ENCODE measurements at places on chromosomes 6 and 20.
A peak's percentile ranks its signal among the peaks of the same experiment; 100 is the strongest.

DNA sequence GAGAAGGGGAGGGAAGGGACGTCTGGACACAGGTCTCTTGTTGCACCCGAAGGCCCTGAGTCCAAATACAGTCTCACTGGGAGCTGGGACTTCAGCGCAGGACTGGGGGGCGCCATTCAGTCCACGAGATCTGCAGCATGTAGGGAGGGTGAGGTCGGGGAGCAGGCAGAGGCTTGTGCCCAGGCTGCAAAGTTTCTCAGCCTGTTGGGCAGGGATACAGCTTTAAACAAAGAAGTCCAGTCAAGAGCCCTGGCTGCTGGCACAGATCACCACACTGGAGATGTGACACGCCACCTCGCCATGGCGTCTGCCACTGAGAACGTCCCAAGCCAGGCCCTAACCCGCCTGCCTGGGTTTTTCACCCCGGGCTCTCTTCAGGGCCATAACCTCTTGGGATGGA, 256.6 kb downstream of the DLL1 start:
- DNase-seq: no peak

DNA sequence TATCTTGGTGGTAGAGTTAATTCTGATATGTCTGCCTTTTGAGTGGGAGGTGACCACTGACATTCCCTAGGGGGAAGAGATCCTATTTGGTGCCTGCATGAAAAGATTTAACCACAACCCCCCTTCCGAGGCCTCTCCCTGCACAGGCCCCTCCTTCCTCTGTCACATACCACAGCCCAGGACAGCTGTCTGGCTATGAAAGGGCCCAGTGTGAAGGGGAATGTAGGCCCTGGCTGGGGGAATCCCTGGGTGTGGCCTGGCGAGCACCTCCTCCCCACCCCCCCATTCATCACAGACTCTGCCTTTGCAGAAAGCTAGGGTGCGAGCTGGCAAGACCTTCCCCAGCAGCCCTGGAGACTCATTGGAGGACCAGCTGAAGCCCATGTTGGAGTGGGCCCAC, 27.4 kb upstream of the MAPRE1 start:
- DNase-seq: no peak

DNA sequence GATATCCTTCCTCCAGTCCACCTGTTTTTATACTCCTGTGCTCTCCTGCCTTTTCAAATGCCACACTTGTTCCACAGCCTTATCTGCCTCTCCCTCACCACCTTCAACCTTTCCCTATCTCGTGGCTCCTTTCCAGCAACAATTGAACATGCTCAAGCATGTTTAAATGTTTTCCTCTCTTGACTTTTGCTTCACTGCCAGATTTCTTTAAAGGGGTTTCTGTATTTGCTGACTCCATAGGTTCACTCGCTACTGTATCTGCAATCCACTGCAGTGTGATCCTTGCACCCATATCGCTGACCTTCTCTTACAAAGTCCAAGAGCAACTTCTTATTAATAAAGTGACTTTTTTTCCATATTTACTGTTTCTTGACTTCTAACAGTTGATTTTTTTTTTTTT, 11.2 kb upstream of the GMNN start:
- no peak for DNase-seq

DNA sequence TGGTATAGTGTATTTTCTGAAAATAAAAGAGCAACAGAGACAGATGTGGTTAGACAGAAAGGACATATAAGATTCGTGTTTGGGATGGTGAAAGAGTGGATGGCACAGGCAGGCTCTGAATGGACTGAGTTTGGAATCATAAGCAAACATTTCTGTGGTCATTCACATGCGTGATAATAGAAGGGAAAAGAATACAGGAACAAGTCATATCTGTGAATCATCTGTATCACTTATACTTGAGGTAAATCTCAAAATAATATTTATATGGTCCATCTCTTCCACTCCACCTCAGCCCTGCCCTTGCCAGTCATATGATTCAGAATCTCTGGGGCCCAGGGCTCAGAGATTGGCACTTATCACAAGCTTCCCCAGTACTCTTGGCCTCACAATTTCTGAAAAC, 535.1 kb downstream of the BCKDHB start:
- DNase-seq: no peak

GRCh38 chr20:62804021-62804626, 511 bp upstream of the OGFR start:
- DNase-seq: no peak

DNA sequence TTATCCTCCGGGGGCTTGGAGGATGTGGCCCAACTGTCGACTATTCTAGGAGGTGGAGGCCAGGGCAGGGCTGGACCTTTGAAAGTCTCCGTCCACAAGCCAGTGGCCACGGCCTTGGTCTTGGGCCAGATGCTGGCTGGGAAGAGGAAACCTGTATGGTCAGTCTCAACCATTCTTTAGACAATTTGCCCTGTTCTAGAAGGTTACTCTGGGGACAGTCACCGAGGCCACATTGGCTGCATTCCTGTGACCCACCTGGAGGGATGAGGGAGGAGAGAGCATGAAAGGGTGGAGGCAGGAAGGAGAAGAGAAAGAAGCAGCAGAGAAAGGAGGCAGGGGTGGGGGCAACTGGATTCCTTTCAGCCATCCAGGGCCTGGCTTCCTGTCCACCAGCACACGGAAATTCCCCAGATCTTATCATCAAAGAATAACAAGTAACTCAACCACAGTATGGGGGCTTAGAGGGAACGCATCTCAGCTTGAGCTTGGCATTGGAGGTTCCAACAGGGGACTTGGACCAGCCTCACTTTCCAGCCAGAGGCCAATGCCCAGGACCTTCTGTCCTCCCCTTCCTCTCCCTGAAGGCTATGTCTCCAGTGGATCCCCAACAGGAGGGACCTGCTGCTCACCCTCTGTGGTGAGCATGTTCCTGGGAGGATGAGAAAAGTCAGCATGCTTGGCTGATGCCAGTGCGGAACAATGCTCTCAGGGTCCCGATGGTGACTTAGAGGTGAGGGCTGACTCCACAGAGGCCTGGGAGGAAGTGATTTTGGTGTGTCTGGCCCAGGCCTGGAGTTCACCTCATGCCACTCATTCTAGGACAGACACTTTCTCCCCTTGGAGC, 30.4 kb downstream of the TGM2 start:
- DNase-seq: peak; percentile 53

GRCh38 chr6:43750622-43751021, 19.4 kb upstream of the VEGFA start:
- no peak for DNase-seq

DNA sequence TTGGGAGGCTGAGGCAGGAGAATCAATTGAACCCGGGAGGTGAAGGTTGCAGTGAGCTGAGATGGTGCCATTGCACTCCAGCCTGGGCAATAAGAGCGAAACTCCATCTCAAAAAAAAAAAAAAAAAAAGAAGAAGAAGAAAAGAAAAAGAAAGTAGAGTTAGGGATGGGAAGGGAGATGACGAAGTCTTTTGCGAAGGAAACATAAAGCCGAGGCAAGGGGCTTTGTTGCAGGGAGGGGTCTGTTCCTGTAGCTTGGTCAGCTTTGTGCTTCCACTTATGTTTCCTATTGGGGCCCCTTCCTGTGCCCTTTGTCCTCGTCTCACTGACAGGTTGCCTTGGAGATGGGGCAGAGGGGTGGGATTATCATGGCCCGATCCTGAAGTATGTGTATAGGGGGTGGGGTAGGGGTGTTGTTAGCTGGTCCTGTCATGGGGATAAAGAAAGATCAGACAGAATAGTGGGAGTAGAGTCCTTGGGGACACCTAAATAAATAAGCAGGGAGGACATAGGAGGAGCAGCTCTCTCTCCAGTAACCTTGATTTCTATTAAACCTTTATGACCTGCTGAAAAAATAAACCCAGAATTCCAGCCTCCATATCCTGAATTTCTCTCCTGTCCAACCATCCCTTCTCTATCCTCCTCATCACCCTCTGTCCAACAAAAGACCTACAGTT, 1.1 kb upstream of the CLIC1 start:
- DNase-seq: no peak

DNA sequence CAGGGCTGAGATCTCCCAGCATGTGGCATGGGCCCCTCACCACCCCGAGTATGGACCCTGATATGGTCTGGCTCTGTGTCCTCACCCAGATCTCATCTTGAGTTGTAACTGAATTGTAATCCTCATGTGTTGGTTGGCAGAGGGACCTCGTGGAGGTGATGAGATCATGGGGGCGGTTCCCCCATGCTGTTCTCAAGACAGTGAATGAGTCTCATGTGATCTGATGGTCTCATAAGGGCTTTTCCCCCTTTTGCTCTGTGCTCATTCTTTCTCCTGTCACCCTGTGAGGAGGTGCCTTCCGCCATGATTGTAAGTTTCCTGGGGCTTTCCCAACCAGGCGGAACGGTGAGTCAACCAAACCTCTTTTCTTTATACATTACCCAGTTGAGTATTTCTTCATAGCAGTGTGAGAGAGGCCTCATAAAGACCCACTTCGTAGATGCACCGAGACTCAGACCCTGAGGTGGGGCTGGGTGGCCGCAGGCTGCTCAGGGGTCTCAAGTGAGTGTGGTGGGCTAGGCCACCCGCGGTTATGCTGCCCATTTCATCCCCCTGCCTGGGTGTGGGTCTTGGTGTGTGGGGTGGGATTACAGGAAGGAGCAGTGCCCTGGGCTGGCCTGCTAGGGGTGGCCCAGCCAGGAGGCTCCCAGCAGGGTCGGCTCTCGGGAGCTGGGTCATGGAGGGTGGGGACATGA, 26.2 kb upstream of the GATA5 start:
- DNase-seq: no peak

DNA sequence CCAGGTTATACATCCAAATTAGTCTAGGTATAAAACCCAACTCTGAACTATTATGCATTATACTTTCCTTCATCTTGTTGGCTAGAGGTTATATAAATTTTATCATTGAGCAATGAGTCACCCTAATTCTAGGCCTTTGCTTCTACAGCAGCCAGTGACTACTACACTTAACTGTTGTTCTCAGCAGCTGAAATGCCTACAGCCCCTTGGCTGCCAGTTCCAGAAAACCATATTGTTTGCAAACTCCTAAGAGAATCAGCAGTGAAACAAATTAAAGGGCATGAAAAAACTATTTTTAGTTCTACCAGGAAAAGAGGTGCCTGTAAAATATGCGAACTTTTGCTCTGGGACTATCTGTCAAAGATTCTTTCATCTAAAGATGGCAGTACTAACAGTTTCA, 292.8 kb downstream of the FRK start:
- DNase-seq: no peak

- no peak for DNase-seq
These were observed 168.5 kb upstream of the ID4 start for GRCh38 chr6:19668710-19669109.

- DNase-seq: no peak
These were observed 33.7 kb downstream of the PTGIS start for GRCh38 chr20:49534255-49534712.

GRCh38 chr20:57428324-57429158, 37.3 kb downstream of the RBM38 start:
- DNase-seq: no peak

- DNase-seq: no peak
These were observed 697.2 kb upstream of the CITED2 start for GRCh38 chr6:140071601-140072062.

- no peak for DNase-seq
These were observed 11.3 kb downstream of the NFATC2 start for GRCh38 chr20:51531141-51531710.

DNA sequence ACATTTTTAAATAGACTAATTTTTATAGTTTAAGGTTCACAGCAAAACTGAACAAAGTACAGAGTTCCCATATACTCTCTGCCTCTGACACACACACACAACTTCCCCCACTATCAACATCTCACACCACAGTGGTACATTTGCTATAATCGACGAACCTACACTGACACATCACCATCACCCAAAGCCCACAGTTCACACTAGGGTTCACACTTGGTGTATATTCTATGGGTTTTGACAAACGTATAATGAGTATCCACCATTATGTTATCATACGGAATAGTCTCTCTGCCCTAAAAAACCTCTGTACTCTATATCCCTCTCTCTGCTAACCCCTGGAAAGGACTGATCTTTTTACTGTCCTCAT, 15.6 kb downstream of the TMEM30A start:
- no peak for DNase-seq

DNA sequence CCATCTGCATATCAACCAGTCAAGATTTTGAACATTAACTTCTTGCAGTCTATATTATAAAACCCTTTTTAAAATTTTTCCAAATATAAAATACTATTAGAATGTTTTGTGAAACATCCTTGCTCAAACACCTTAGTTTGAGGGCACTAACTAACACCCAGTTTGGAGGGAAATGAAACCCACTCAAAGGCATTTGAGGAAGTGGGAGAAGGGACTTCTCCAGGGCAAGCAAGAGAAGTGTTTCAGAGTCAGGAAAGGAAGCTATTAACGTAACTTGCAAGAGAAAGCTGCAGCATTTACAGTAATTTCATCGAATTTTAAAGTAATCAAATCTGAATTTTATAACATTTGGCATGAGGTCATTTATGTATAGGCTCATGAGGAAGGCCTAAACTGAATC, 21.3 kb downstream of the MTFR2 start:
- DNase-seq: no peak

GRCh38 chr20:34891166-34892062, 15.0 kb downstream of the ACSS2 start:
- no peak for DNase-seq

DNA sequence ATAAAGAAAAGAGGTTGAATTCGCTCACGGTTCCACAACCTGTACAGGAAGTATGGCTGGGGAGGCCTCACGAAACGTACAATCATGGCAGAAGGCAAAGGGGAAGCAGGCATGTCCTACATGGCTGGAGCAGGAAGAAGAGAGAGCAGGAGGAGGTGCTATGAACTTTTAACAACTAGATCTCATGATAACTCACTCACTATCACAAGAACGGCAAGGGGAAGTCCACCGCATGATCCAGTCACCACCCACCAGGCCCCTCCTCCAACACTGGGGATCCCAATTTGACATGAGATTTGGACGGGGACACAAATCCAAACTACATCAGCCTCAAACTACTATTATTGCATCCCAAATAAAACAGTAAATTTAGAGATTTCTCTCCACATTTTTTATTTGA, 53.6 kb upstream of the CST7 start:
- no peak for DNase-seq

GRCh38 chr20:8855315-8855714, 213.6 kb upstream of the PLCB4 start:
- DNase-seq: no peak

GRCh38 chr6:42022755-42023384, 27.5 kb upstream of the TAF8 start:
- no peak for DNase-seq

DNA sequence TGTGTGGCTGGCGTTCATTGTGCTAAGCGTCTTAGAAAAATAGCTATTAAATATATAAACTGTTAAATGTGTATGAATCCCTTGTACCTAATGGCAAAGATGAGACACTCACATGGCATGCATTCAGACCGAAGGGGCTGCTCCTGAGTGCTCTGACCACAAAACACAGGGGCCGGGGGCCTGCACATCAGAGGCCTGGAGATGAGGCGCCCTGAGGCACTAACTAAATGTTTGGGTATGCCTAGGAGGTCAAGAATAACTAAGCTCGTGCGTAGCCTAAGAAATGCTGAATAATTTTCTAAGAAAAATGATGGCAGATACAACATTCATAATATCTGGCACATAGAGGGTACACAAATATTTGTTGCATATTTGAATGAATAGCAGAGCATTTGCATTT, 92.5 kb downstream of the PSMB1 start:
- no peak for DNase-seq

GRCh38 chr6:144310765-144311164, 25.6 kb downstream of the UTRN start:
- DNase-seq: no peak

Data from heart right ventricle (tissue), 16 donors.